ENCODE measurements at places on chromosomes 2 and 18.

- DNase-seq, result no peak
Measured at GRCh38 chr2:9276901-9277451, 70.4 kb downstream of the ASAP2 start.

GRCh38 chr2:128198656-128199055 is 107.7 kb downstream of the UGGT1 start:
- no peak for DNase-seq

- DNase-seq, result no peak
Measured at GRCh38 chr2:234100686-234101085, 50.2 kb downstream of the SPP2 start.

DNA sequence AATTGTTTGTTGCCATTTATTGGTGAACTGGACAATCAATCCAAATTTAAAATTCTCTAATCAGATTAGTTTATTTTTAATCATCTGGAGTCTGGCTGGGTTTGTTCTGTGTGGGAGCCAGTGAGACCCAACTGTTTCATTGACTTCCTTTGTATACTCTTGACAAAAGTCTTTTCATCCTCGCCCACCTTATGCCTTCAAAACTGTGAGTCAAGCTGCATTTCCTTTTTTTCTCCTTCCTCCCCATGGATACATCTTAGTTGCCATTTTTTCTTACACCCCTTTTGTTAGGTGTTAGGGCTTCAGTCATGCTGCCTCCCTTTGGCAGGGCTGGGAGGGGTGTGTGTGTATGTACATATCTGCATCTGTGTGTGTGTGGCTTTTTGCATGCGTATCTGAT is 117.6 kb downstream of the PRKCE start:
- no peak for DNase-seq

DNA sequence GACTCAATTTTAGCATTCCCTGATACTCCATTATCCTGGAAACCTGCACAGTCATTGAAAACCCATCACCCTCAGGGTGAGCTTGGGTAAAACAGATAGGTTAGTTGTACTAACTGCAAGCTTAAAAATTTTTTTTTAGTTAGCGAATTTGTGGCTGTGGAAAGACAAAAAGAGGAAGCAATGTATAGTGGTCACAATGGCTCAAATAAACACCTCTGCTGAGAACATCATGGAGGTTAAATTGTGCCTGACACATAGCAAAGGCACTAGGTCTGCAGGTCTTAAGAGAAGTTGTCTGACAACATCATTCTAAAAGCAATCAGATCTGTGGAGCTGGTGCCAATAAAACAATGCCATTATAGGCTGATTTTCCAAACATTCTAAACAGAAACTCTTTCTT is 84.4 kb upstream of the CAVIN2 start:
- no peak for DNase-seq
